ENCODE measurements at places on chromosomes 13 and 19. TPM values are rescaled to one million over a fixed set of nuclear protein-coding genes. Genes with fewer than 3 reads are reported as not detected.

DNA sequence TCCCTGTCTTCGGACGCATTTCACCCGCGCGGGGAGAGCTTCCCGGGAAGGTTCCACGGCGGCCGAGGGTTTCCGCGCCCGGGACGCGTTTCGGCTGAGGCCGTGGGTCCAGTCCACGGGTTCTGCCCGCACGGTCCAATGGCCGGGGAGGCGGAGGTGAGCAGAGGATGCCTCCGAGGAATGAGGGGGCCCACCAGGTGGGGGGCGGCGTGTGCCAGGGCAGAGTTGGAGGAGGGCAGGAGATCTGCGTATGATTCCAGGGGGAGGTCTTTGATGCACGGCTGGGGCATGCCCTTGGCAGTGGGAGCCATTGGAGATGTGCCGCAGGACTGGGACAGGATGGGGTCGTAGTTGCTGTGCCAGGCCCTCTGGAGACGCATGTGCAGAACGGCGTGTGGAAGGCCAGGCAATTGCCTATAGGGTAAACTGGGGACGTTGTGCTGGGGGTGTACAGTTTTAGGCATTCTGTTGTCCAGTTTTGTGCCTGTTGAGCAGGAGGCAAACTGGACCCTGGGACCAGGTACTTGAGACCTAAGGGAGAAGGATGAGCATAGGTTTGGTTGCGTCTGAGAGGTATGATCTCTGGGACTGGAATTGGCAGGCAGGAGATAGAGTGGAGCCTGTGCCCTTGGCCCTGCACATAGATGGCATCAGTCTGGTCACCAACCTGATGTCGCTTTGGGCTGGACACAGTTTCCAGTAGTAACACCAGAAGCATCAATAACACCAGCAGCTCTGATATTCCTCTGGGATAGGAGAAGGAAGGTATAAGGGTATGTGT, 751 bp downstream of the ZNF584 start:
- peak overlapping the region; percentile 79 for H3K4me3 ChIP-seq
- no peaks in the 10 kb centered on the region for H3K27me3 ChIP-seq
- peak; percentile 56 for DNase-seq
- peak overlapping the region; percentile 53 for H3K27ac ChIP-seq
- H3K36me3 ChIP-seq = no peaks in the 10 kb centered on the region
- no peaks in the 10 kb centered on the region for H3K4me1 ChIP-seq

The LYL1 gene
- total RNA-seq = 8.7 TPM

DNA sequence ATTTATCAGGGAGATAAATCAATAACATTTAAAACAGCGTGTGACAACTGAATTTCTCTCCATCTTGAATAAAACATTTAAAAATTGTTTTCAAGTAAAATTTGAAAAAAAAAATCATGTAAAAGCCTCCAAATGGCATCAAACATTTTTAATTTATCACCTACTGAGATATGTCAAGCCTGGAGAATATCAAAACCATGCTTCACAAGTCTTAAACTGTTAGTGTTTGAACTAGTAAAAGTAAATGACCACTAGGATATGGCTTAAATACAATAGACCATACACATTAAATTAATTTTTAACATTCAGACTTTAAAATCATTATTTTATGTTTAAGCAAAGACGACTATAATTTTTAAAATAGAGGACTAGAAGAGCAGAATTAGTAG, 281.9 kb downstream of the DCLK1 start:
- no peaks in the 10 kb centered on the region for H3K27me3 ChIP-seq
- H3K4me3 ChIP-seq = no peak overlapping the region
- no peaks in the 10 kb centered on the region for H3K36me3 ChIP-seq
- no peaks in the 10 kb centered on the region for H3K4me1 ChIP-seq

GRCh38 chr13:99191900-99192399, 8.7 kb upstream of the UBAC2 start:
- no peaks in the 10 kb centered on the region for H3K4me1 ChIP-seq
- no peak for DNase-seq
- H3K27me3 ChIP-seq = no peaks in the 10 kb centered on the region
- H3K36me3 ChIP-seq = no peaks in the 10 kb centered on the region

Measured in aorta (tissue), 5 donors.